ENCODE measurements at places on chromosomes 13 and 19.

GRCh38 chr13:90919153-90919552, 428.3 kb upstream of the MIR17HG start:
- DNase-seq = no peak

DNA sequence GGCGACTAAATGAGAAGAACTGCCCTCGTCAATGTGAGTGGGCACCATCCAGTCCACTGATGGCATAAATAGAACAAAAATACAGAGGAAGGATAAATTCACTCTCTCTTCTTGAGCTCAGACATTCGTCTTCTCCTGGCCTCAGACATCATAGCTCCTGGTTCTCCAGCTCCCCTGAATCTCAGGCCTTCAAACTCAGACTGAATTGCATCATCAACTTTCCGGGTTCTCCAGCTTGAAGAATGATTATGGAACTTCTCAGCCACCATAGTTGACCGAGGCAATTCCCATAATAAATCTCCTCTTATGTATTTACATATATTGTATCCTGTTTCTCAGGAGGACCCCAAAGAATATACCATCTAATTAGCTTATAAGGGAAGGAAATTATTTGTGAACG, 55.0 kb upstream of the FNDC3A start:
- DNase-seq = no peak

- no peak for DNase-seq
These were observed 139.0 kb downstream of the SPRY2 start for GRCh38 chr13:80201694-80202468.

- no peak for DNase-seq
These were observed 23.8 kb downstream of the NAXD start for GRCh38 chr13:110638814-110639806.

- DNase-seq = no peak
These were observed 9.2 kb downstream of the ADGRE2 start for GRCh38 chr19:14769201-14769600.

DNA sequence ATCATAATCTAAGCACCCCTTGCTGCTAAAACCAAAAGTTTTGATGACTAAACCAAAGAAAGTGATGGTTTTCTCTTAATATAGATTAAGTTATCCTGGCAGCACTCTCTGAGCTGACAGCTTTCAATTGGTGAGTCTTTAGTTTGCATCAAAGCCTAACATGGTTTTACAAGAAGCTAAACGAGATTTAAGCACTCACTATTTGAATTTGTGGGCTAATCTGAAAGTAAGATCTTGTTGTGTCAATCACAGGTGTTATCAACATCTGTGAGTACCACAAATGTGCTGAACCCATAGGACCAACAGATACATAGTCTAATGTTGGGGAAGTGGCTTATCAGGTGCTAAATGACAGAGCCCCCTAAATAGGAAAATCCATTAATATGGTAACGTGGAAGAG, 223.9 kb downstream of the LHFPL6 start:
- no peak for DNase-seq

DNA sequence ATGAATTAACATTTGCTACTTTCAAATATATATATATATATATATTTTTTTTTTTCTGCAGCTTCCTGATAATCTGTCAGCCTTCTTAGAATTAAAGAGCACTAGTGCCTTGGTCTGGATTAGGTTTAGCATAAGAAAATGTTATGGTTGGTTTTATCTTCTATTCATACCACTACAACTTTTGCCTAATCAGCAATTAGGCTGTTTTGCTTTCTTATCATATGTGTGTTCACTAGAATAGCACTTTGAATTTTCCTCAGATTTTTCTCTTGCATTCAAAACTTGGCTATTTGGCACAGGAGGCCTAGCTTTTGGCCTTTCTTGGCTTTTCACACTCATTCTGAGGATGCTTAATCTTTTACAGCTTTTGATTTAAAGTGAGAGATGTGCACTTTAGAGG, 1468.1 kb downstream of the PCDH9 start:
- DNase-seq = peak; percentile 20

- peak; percentile 27 for DNase-seq
These were observed 67.8 kb downstream of the SUCLA2 start for GRCh38 chr13:47932950-47933923.

DNA sequence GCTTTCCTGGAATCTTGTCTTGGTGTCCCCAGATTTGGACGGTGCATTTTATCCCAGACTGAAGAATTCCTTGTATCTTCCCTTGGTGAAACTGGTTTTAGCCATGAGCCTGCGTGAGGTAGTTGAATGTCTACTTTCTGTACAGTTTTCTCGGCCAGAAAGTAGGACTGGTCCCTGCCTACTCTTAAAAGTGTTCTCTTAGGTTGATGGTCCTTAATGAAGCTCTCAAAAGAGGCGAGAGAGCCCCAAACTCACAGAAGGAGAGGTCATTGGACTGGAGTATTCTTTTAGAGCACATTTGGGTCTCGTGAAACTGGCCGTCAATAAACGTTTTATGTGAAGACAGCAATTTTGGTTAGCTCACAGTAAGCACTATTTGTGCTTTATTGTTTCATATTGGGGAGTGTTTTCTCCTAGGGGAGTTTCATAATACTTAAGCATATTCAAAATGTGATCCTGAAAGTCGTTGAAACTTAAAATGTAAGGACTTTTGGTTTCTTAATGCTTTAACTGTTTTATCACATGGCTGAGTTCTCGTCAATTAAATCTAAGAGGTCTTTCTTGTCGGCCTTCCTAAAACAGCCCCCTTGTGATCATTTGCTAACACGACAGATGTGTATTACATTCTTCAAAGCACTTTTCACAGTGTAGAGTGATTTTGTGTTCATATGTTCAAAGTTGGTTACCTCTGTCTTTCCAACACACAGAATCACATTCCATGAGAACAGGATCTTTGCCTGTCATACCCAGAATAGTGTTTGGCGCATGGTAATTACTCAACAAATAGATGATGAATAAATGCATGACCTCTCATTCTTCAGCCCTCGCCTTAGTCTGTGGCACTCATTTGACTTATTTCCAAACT, 889 bp downstream of the GTF2F2 start:
- DNase-seq = no peak

- DNase-seq = no peak
These were observed 324.9 kb downstream of the UQCRFS1 start for GRCh38 chr19:28887920-28888618.

- peak; percentile 66 for DNase-seq
These were observed 2.5 kb upstream of the GPX4 start for GRCh38 chr19:1101337-1101698.

GRCh38 chr13:80436571-80437169, 95.7 kb upstream of the SPRY2 start:
- peak; percentile 99 for DNase-seq

DNA sequence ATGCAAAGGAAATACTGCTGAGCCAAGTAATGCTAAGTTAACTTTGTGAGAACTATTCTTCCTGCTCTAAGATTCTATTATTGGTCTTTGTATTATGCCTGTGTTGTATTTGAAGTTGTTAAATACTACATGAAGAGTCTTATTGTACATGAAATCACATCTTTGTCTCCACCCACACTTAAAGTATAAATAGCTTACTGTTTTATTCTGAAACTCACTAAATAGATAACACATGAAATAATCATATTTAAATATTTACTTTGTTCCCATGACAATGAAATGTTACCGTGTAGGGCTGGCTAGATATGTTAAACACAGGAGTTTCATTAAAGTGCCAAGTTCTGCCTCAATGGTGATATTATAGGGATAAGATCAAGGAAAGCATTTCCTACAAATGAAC, 562.1 kb upstream of the ATXN8OS start:
- DNase-seq = peak; percentile 14

DNA sequence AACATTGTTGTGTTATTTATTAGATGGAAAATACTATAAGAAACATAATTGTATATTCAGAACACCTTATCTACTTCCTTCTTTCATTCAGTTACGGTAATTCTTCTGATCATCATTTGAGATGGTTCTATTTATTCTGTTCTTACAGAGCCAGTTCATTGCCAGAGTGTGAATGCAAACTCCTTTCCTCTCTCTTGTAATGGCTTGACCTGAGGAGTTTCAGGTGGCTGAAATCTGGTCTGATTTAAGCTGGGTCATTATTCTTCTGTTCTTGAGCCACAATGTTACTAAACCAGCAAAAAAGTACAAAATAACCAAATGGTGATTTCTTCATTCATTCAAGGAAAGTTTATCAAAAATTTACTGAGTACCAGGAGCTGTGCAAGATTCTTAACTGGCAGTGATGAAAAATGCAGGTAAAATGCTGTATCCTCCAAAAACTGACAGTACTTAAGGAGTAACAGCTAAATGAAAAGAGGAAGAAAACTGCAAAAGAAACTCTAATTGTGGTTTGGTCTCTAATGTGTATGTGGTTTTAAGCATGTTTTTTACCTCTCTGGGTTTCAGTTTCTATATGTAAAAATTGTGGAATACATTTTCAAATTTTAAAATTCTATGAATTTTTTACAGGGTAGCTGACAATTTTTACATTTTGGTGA, 182.4 kb upstream of the UFM1 start:
- no peak for DNase-seq

GRCh38 chr19:8367327-8368001, 3.5 kb downstream of the ANGPTL4 start:
- DNase-seq = peak; percentile 94

DNA sequence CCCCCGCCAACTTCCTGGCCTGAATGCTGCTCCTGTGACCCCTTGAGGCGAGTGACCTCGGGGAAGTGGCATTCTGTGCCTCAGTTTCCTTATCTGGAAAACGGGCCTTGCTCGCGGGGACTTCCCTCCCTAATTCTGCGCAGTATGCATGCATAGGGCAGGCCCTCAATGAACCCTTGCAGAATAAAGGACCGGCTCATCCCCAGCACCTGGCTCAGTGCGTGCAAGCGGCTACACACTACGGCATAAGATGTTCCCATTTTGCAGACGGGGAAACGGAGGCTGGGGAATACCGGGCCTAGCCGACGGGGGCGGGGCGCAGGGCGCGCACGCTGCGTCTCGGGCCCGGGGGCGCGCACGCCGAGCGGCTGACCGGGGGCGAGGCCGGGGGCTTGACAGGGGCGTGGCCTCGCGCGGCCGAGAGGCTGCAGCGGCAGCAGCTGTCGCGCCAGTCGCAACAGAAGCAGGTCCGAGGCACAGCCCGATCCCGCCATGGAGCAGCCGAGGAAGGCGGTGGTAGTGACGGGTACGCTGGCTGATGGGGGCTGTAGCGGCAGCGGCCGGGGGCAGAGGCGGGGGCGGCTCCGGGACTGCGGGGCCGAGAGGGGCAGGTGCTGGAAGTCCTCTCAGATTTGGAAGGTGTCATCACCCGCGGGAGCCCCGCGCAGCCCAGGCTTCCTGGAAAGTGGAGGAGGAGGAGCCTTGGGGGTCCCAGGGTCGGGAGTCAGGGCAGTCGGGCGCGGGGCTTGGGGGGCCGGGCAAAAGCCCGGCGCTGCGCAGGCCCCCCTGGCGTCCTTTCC, at the start of gene PGPEP1:
Gene PGPEP1, plus strand, starts transcription at position 409 of the 800 bp plus-strand sequence. Its CDS starts 84 bp downstream, at position 493.
- DNase-seq = peak; percentile 85

- DNase-seq = no peak
These were observed 118.6 kb downstream of the DLEU7 start for GRCh38 chr13:50724913-50725312.

GRCh38 chr19:47353307-47353712, 4.2 kb downstream of the DHX34 start:
- DNase-seq = no peak

- no peak for DNase-seq
These were observed 303.9 kb downstream of the FOXO1 start for GRCh38 chr13:40362502-40362901.

DNA sequence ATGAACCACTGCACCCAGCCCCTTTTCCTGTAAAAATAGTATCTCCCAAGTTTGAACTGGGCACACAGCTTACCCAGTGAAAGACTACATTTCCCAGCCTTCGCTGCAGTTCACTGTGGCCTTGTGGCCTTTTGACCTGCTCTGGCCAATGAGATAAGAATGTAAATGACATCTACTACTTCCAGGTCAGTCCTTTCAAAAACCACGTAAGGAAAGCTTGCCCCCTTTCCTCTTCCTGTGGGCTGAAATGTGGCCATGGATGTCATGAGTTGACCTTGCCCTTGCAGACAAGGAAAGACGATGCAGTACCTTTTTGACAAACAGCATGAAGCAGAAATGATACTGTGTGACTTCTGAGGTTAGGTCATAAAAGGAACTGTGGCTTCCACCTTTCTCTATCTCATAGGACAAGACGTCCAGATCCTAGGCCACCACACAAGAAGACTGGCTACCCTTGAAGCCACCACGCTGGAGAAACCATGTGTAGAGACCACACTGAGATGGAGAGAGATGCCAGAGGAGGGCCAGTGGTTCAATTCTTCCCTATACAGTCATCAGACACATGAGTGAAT, 19.9 kb downstream of the ACER1 start:
- no peak for DNase-seq

GRCh38 chr13:20923272-20923671, 20.7 kb upstream of the XPO4 start:
- DNase-seq = peak; percentile 46

DNA sequence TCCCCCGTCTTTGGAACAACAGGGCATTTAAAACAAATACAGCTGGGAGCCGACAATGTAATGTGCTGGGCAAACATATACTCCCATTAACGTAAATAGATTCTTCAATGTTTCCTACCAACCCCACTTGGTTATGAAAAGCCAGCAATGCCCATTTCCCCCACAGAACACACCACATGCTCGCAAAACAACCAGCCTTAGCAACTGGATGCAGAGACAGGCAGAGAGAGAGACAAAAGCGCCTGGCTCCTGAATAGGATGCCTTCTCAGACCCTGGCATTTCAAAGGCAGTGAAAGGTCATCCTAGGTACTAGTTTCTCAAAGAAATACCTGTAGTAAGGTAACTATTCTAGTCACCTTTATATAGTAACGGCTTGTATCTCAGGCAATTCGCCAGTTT, 462.9 kb downstream of the ITGBL1 start:
- no peak for DNase-seq

DNA sequence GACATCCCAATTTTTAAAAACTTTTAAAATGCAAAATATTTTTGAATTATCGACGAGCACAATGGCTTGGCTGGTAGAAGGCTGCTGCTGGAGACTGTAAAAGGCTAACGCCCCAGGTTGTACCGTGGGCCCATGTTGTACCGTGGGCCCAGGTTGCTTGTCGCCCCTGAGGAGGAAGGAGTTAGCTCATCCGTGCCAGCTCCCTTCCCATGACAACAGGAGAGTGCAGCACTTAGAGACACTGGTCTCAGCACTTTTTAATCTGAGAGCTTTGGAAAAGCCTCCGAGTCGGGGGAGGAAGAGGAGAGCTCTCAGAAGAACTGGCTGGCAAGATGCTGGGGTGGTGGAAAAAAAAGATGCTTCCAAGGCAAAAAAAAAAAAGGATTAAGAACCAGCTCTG, 50.3 kb upstream of the CACNA1A start:
- no peak for DNase-seq

GRCh38 chr13:110748271-110748670, 34.8 kb downstream of the ING1 start:
- no peak for DNase-seq

- no peak for DNase-seq
These were observed 7.5 kb downstream of the COG3 start for GRCh38 chr13:45472171-45472705.

Data from muscle of leg (tissue), 16 donors.